ENCODE measurements at places on chromosomes 1 and 21.

GRCh38 chr1:113136476-113136875 is 63.5 kb downstream of the LRIG2 start:
- no peak for DNase-seq

DNA sequence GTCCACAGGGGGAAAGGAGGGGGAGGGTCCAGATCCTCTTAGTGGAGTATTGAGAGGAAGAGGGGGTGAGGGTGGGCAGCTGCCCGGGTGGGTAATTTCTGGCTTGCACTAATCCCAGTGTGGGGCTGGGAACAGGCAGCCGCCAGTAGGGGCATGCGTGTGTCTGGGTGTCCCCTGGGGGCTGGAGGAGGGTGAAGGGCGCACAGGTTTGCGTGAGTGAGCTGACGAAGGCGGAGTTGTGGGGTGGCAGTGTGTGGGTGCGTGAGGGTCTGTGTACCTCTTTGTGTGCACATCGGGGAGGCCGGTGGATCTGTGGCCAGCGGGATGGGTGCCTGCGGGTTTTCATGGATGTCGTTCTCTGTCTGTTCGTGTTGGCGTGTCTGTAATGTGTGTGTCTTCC is 97.3 kb downstream of the PAX7 start:
- no peak for DNase-seq

- DNase-seq, result no peak
Measured at GRCh38 chr1:111909030-111909429, 80.4 kb downstream of the KCND3 start.

- no peak for DNase-seq
Measured at GRCh38 chr1:234603221-234604204, 6.5 kb downstream of the IRF2BP2 start.

- no peak for DNase-seq
Measured at GRCh38 chr1:232450615-232451014, 179.3 kb downstream of the SIPA1L2 start.

- no peak for DNase-seq
Measured at GRCh38 chr1:201570181-201570885, 31.4 kb downstream of the NAV1 start.

GRCh38 chr1:54317084-54317483 is 89.1 kb downstream of the SSBP3 start:
- no peak for DNase-seq

- DNase-seq, result no peak
Measured at GRCh38 chr21:35106246-35106835, 57.2 kb upstream of the RUNX1 start.

GRCh38 chr1:205076245-205076761 is 8.0 kb downstream of the TMEM81 start:
- DNase-seq, result no peak

DNA sequence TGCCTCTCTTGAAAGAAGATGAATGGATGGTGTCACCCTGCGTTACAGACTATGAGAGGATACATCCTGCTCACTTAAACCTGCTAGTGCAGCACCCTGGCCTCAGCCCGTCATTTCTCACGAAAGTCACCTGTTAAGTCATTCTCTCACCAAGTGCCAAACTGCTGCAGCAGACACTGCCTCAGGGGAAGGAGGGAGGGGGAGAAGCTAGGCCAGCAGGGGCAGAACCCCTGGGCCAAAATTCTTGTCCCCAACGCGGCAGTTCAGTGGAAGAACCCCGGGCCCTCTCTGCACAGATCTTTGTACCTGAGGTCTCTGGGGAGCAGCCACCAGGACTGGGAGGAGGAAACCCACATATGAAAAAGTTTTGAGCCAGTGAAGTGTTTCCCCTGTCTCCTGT is 37.6 kb downstream of the SYT6 start:
- no peak for DNase-seq

- no peak for DNase-seq
Measured at GRCh38 chr21:26836528-26836927, 8.7 kb downstream of the ADAMTS1 start.

DNA sequence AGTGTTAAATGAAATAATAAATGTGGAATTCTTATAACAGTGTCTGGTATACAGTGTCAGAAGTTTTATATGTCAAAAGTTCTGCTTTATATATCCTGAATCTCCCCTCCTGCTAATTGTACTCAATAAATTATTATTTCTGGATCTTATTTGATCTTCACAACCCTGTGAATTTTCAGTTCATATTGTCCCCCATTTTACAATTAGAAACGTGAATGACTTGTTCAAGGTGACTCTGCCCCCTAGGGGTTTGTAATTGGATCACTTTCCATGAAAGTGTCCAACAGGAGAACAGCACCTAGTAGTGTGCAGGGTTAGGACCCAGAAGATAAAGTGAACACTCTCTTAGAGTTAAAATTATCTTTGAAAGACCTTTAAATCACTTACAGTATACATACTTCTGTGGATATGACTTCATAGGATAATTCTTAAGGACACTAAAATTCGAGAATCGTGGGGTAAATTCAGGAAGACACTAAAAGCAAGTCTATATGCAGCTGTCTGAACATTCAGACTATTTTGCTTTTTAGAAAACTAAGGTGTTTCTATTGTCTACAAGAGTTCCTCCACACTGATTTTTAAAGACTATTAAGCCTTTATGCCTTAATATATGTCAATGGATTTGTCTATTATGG is 4.5 kb upstream of the DDR2 start:
- no peak for DNase-seq

DNA sequence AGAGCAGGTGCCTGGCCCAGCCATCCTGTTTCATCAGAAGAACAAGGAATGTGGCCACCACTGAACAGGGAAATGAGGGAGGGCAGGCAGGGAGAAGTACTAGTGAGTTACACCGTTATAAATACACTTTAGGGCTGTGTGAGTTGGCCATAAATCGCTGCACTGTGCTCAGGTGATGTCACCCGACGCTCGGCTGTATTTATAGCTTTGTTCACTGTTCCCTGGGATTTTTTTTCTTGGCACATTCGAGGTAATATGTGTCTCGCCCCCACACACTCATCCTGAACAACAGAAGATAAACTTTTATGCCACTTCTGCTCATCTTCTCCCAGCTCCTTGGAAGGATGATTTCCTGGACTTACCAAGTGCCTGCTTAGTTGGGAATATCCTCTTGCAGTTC is 9.0 kb upstream of the KIRREL1 start:
- DNase-seq, result no peak

DNA sequence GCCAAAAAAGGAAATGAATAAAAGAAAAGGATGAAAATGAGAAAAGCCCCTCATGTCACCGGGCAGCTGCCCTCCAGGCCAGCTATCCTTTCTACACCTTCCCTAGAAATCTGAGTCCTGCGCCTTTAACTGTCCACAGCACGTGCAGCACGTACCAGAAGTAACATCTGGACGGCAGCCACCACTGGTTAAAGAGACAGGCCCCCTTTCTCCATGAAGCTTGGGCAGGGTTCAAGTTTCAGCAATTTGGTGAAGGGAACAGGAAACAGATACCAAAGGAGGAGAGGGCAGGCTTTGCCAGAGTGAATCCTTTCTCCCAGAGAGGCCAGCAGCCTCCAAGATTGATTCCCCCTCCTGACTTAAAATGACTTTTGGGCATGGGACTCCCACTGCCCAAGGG is 3.6 kb upstream of the KIAA2013 start:
- DNase-seq, result no peak

DNA sequence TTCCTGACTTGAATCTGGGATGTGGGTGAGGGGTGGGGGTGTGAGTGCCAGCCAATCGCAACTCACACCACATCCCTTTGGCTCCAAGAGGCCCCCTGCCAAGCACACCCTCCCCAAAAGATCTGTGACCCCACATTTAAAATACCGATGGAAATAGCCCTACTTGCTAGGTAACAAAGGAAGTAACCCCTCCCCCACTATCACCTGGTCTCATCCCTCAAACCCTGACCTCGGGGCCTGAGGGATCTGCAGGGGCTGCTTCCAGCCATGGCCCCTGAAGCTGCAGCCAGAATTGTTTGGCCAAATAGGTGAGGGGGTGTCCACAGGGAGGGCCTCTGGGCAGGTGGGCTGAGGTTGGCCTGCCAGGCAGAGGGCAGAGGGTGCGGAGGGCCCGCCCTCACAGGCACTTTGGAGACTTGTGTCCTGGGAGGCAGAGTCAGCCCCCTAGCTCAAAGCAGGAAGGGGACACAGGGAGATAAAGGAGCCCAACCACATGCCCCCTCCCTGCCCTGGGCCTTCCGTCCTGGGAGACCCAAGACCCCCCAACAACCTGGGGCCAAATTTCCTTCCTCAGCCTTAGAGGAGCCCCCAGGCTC is 37.2 kb downstream of the SDC3 start:
- no peak for DNase-seq

GRCh38 chr1:18512883-18513282 is 32.2 kb downstream of the KLHDC7A start:
- DNase-seq, result no peak

DNA sequence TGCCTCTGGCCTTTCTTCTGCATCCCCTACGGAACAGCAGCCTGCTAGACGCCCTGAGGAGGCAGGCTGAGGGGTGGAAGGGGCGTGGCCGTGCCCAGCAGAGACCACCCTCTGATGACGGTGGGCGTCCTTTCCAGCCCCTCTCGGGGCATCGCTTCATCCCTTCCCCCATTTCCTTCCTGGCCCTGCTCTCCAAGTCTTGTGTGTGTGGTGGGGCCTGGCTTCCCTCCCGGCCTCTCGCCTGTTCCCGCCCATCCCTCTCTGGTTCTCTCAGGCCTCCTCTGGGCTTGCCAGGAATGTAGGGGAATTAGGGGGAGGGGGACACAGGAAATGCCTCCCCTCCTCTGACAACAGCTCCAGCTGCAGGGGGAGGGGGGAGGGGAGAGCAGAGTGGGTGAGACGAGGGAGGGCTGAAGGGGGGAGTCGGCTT is 51.1 kb downstream of the SKI start:
- DNase-seq, result no peak

DNA sequence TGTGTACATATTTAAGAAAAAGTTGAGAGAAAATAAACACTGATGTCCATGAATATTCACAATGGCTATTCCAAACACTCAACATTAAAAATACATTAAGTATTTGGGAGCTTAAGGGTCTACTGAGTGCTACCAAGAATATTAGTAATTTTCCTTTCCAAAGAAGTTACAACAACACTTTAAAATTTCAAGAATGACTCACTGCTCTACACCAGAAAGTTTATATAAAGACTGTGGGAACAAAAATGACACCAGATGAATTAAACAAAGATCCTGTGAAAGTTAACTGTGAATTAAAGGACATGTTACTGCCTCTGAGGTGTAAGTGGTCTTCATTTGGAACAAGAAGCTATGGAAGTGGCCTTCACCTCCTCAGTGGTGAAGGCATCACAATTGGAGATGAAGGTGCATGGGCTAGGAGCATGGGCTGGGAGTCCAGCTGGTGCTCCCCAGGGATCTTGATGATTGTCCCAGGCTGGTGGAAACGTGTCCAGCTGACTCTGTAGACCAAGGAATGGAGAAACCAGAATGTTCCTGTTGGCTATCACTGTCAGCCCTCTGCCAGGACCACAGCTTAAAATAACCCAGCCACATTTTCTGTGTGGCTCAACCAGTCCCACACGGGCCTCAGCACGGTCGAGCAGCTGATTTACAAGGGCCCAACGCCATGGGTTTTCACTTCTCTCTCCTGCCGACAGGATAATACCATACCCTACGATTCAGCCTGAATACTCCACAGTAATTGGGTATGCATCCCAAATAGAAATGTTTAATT is 28.8 kb downstream of the TAF5L start:
- no peak for DNase-seq

DNA sequence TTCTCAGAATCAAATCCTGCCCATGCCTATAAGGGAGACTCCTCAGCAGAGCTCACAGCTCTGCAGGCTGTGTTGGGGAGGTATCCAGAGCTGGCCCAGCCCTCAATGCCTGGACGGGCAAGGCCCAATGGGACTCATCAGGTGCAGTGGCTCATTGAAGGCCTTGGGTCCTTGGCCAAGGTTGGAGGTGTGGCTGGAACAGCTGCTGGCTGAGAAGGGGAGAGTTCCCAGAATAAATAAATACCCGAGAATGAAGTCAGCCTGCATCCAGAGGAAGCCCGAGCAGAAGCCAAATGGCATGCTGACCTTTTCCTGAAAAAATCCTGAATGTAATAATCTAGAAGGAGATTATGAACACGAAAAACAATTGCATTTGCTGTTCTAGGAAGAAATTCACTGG is 25.2 kb upstream of the IKBKE start:
- DNase-seq, result no peak

DNA sequence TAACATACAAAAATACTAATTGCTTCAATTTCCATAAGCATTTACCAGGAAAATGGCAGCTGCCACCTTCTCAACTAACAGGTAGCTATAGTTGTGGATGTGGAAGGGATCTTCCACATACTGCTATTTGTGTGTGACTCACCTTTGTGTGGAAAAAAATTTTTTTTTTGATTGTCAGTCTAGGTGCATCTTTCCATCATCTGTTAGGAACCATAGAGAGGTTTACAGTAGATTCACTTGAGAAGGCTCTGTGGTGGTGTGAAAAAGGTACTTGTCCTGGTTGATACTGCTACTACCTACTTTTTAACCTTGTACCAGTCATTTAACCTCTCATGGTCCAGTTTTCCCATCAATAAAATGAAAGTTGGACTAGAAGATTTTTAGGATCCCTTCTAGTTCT is 12.9 kb downstream of the DDX20 start:
- DNase-seq, result no peak

DNA sequence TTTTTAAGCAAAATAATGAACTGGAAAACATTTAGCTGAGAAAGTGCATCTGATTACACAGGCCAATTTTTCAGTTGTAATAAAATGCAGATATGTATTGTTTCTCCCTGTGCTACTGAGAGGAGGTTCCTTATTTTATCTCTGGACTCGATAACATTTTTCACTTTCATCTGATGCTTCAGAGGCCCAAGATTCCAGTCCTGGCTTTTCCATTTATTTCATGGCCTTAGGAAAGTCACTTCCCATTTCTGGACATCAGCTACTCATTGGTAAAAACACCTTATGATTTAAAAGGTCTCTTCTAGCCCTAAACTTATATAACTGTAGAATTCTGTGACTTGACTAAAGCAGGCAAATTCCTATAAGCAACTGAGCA is 203.5 kb downstream of the HHAT start:
- DNase-seq, result no peak

GRCh38 chr1:23356471-23357137 is 12.5 kb upstream of the HNRNPR start:
- DNase-seq, result no peak

GRCh38 chr1:165222580-165222979 is 133.9 kb downstream of the LMX1A start:
- no peak for DNase-seq

GRCh38 chr1:236150986-236151385 is 8.6 kb downstream of the GPR137B start:
- no peak for DNase-seq

DNA sequence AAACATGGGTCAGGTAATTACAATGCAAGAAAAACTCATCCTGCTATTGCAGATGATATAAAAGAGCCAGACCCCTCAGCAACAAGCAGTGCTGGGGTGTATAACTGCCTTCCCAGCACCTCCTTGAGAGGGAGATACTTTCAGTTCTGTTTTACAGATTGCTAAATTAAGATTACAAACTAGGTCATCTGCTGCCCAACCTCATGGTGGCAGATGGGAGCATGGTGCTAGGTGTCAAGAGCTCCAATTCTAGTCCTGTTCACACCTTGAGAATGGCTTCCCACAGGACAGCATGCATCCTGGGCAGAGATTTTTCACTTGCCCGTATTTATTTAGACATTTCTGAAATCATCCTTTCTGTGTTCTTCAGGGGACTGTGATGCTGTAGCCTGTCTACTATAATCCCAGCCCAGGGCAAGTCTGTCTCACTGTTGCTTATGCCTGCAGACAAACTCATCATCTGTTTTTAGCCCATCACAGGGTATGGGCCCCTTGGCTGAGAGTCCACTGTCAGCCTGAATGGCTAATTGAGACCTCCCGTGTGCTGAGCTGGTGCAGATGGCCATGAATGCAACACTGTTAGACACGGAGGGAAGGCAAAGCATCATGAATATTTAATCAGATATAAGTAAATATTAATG is 40.2 kb upstream of the PBX1 start:
- DNase-seq, result no peak

Measured in activated T-helper 1 cell treated with anti-CD3 and anti-CD28 coated beads, Interleukin-2, amount 50 U/mL, for 16 hours (primary cell).